ENCODE measurements at places on chromosomes 5 and 9.

DNA sequence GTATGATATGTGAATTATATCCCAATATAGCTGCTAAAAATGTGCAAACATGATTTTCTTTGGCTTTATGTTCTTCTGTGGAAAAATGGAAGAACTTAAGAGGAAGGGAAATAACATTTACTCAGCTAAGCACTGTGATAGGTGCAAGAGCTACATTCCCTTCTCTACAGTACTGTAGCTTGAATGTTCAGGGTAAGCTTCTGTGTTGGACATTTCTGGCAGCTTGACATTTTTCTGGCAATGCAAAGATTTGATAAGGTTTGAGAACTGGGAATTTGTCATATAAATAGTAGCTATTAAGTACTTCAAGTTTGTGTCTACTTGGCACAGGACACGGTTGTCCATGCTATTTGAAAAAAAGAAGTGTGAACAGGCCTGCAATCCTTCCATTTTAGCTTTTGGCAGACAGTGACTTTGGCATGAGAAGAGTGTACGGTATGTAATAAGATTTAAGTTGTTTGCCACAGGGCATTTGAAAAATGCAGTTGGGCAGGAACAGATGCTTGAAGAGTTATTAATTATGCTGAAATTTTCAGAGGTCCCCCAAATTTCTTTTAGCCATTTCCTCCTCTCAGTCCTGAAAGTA, 77.6 kb downstream of the KIF4B start:
- no peak for DNase-seq

DNA sequence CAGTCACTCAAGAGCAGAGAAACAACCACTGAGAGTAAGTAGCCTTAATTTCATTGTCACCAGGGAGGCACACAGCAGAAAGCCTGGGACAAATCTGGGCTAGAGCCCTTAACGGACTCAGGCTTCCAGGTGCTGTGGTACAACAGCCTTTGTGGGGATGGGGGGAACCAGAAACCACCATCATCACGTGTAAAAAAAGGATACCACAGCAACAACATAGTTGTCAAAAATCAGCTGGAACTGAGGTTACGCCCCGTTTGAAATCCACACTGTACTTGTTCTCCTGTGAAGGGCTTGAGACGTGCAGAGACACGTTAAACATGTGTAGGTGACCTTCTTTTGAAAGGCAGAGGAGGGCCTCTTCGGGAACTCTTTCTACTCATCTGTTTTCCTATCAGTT, 16.6 kb upstream of the PLPP1 start:
- no peak for DNase-seq

DNA sequence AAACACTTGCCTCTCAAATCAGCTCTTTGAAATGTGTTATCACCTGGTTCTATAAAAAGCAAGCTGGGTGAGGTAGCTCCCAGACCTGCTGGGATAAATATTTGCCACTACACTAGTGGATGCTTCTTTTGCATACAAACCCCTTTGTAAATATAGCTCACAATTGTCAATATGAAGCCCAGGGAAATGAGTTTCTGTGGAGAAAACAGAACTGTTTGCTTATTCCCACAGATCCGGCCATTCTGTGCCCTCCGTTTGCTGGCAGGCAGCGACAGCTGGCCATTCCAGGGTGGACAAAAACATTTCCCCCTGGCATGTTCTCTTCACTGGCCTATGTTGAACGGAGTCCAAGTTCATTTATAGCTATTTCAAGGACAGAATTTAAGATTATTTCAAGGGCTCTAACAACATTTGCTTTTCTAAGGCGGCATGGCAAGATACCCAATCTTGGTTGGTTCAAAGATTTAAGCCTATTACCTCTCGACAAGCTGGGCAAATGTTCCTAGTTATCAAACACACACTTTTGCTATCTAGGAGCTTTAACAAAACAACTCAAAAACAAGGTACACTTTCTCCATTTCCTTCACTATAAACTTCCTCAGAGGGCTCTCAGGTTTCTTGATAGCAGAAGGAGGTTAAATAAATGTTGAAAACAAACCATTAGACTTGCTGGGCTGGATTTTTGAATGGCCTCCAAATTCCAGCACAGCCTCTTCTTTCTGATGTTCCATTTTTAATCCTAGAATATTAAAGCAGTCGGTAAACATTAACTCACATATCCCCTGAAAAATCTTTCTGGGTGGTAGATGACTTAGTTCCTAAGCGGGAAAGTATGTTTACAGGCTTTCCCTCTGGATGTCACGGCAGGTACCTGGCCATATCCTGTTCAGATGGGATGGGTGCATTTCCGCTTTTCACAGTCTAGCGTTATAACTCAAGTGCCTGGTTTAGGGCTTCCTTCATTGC, 332.3 kb downstream of the PLK2 start:
- DNase-seq = no peak

GRCh38 chr9:85740787-85741094, 1.0 kb downstream of the AGTPBP1 start:
- no peak for DNase-seq

- DNase-seq = no peak
Measured at GRCh38 chr5:171835066-171835465, 49.4 kb downstream of the SMIM23 start.

DNA sequence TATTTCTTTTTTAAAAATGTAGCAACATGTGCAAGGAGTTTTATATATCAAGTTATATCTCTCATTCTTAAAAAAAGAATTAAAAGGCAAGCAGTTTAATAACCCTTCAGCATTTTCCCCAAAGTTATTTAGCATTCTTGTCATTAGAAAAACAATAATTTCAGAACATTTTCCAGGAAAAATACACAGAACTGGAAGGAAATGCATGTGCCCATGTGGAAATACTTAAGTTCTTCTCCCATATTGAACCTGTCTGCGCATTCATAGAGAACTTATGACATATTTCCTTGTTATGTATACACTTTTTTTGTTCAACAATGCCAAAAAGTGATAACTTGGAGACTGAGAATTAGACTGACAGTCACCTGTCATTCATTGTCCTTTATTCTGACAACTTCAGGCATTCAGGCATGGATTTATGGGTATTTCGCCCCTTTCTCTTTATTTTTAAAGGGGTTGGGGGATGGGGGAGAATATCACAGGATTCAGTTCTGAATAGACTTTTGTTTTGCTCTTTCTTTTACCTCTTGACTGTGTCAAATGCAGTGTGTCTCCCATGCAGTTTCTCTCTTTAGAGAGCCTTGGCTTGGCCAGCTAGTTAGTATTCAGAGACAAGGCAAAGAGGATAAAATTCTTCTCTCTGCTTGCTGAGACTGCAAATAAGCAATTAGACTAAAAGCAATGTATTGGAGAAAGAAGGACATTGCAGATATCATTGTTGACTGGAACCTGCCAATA, 701.0 kb downstream of the NR2F1-AS1 start:
- DNase-seq = no peak

DNA sequence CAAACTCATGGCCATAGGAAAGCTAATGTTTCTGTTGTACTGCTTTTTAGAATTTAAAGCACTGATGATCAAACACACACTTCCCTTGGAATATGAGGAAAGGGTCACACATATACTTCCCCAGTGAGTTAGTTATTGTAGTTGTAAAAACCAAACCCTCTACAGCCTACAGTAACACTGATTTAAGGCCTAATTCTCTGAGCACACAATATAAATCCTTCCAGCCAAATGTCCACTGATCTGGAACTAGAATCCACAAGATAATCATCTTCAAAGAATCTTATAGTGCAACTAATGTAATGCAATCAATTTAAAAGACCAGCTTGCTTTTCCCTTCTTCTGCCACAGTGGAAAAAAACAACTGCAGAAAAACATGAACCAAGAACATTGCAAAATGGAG, 219.3 kb downstream of the CAAP1 start:
- no peak for DNase-seq

GRCh38 chr5:94928891-94929290, 310.4 kb downstream of the SLF1 start:
- no peak for DNase-seq

DNA sequence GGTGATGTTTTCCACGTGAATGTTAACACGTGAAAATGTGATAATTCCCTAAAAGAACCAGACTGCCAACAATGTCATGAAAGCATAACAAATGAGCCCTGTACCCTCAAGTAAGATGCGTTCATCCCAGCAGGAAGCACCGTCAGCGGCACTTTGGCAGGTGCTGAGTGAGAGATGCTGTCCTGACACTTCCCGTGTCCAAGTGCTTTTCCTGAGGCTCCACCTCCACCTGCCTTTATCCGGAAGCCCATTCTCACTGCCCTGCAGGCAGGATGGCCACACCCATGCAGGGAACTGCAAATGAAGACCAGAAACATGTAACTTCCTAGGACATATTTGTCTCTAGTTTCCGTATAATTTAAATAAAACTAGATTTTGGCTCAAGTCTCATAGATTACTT, 238.0 kb upstream of the IRX2 start:
- DNase-seq = no peak

DNA sequence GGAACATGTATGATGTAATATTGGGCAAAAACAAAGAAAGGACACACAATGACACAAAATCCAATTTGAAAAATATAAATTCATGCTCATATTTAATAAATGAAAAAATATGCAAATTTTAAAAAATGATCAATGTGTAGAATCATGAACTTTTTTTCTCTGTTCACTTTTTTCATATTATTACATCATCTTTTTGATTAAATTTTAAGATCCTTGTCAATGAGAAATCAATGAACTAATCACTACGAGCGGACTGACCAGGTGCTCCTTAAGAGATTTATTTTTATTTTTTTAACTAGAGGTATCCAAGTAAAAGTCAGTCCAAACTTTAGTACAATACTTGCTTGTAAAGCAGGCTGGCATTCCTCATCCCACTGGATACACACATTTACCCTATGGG, 174.1 kb downstream of the CDK5RAP2 start:
- no peak for DNase-seq

GRCh38 chr9:109604131-109604530, 106.0 kb upstream of the PTPN3 start:
- no peak for DNase-seq

GRCh38 chr5:139759219-139759721, 36.3 kb upstream of the PSD2 start:
- DNase-seq = no peak

GRCh38 chr9:111944241-111944866, 47.7 kb downstream of the UGCG start:
- no peak for DNase-seq

DNA sequence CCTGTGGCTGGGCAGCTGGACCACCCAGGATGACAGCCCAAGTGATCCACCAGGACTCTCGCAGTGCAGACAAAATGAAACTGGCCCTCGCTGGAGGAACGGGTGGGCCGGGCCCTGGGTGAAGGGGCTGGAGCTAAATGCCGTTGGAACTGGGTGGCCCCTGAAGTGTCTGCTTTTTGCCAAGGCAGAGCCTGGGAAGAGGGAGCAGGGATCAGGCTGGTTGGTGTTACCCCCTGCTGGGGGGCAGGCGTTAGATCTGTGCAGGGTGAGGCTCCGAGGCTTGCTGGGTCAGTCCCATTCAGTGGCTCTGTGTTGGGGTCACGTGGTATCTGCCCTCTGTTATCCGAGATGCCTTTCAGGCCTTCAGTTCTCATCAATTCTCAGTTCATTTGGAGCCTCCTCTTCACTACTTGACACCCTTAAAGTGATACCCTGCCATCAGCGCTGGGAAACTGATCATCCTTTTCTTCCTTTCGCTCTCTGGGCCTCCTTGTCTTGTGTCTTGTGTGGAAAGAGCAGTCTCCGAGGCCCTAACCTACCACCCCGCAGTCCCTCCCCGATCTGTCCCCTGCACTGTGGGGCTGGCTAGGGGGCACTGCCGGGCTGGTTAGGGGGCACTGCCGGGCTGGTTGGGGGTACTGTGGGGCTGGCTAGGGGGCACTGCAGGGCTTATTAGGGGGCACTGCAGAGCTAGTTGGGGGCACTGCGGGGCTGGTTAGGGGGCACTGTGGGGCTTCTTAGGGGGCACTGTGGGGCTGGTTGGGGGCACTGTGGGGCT, 37.3 kb downstream of the COL5A1 start:
- DNase-seq = no peak

DNA sequence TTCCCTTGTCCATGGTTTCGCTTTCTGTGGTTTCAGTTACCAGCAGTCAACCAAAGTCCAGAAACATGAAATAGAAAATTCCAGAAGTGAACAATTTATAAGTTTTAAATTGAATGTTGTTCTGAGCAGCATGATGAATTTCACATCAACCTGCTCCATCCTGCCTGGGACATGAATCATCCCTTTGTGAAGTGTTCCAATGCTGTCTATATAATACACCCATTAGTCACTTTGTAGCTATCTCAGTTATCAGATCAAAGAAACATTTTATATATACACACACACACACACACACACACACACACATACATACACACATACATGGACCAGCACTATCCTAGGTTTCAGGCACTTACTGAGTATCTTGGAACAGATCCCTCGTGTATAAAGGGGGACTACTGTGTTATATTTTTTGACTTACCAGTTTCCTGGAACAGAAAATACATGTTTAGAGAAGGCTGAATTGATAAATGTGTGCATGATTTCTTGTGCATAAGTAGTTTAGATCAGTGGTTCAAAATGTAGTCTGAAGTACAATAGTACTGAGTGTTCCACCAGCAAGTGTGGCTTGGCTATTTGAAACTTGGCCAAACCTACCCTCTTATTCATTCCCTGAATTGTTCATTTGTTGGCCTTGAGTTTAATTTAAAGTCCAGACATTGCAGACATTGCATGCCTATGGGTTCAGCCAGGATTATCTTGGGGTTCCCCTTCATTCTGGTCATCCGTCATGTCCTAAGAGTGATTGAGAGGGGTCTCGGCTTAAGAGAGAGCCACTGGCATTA, 510.0 kb downstream of the GADD45G start:
- no peak for DNase-seq

GRCh38 chr5:74530326-74531050, 110.0 kb downstream of the ENC1 start:
- DNase-seq = no peak

DNA sequence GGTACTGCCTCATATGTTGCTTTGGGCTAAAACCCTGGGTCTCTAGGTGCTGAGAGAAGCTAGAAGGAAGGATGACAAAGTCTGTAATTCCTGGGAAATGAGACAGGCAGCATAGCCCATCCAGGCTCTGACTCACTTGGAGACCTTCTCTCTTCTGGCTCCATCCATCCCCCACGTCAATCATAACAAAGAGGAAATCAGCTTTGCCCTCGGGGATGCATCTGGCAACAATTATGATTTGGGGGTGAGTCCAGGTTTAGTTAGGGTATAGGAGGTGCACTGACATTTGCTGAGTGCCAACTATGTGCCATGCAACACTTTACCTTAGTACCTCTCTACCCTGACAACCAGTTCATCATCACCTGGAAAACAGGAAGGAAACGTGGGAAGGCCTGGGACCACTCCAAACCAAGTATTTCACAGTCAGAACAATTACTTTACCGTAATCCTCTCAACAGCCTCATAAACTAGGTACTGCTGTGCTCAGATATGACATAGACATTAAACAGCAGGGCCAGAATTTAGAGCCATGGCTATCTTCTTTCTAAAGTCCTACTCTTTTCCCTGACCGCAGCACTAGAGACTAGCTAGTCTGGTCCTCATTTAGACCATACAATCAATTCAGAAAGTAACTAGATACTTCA, 39.1 kb upstream of the GZMA start:
- DNase-seq = no peak

GRCh38 chr5:57529864-57530263, 47.3 kb upstream of the ACTBL2 start:
- no peak for DNase-seq

All from glutamatergic neuron (in vitro differentiated cells).